ENCODE measurements at places on chromosomes 4 and X.
A peak's percentile ranks its signal among the peaks of the same experiment; 100 is the strongest.

DNA sequence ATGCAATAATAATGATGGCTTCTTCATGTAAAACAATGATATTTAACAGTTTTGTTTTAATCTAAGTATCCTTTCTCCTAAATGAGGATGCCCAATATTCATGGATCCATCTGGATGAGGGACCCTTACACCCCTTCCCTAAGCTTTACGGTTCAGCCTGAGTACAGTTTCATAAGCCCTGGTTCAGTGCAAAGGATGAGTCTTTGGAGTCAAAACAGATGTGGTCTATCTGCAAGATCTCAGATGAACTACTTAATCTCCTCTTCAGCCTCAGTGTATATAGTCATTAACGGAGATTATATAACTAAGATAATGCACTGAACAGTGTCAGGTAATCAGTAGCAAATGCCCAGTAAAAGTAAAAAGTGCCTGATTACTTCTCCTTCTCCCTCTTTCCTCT is 22.1 kb downstream of the ANXA5 start:
- DNase-seq: no peak

DNA sequence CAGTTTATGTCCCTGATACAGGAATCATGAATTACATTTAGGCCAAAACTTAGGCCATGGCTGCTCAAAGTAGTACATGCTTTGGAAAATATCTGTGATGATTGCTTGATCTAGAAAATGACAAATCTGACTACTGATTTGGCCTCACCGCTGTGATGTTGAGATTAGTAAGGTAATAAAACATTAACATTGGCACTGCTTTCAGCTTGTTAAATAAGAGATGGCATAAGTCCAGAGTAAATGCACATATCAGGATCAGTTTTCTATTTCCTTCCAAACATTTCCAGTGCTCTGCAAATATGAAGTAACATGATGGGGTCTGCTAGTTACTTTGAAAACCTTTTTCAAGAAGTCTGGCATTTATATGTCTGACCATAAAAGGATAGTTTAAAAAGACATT is 687.3 kb upstream of the ACTRT1 start:
- DNase-seq: no peak

GRCh38 chr4:105558277-105558676 is 5.9 kb downstream of the ARHGEF38 start:
- DNase-seq: no peak

DNA sequence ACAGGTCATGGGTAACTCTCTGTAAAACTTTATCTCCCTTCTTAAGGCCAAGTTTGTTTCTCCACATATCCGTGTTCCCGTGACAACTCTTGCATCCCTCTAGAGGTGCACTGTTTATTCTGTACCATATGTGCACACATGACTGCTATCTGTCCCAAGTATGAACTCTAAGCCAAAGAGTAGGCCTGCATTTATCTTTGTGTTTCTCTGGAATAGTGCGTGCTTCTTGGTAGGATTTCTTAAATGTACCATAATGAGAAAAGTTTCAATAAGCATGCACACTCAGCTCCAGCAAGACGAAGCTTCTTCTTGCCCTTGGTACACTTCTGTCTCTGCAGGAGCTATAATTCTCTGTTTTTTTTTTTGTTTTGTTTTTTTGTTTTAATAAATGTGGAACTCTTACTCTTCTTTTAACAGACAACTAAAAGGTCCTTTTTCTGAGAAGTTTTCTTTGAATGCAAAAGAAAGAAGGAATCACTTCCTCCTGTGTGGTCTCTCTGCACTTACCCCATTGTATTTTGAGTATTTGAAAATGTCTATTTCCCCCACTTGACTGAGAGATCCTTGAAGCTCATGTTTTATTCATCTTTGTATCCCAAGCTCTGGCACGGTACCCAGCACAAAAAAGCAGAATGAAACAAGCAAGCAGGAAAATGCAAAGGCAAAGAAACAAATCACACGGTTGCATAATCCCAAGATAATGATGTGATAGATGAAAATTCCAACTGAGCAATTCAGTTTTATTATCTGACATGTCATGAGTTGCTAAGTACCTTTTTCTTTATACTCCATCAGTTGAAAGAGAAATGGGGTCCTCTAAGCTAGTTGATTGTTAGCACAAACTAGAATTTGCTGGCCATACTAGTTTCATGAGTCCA is 521.9 kb upstream of the BOD1L1 start:
- DNase-seq: no peak

DNA sequence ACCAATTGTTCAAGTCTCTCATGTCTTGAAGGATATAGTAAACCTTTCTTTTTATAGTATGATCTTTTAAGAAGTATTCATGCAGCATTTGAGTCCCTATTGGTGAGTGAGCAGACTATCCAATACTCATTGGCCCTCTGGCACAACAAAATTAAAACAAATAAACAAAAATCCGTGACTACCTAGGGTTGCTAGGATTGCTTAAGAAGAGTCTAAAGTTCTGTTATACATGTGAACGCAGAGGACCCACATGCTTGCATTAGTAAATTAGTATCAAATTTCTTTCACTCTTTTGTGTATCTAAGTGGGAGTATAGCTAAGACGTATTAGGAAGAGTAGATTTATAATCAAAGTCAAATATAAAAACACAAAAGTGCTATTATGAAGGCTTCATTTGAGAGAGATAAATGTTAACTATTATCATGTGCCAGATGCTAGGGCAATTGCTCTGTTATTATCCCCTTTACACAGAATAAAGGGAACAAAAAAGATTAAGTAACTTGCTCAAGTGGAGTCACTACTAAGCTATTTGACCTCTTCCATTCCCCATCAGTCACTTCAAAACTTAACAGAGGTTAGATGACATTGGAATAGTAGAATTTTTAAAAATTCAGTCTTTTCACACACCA is 29.2 kb upstream of the LARP1B start:
- DNase-seq: no peak

DNA sequence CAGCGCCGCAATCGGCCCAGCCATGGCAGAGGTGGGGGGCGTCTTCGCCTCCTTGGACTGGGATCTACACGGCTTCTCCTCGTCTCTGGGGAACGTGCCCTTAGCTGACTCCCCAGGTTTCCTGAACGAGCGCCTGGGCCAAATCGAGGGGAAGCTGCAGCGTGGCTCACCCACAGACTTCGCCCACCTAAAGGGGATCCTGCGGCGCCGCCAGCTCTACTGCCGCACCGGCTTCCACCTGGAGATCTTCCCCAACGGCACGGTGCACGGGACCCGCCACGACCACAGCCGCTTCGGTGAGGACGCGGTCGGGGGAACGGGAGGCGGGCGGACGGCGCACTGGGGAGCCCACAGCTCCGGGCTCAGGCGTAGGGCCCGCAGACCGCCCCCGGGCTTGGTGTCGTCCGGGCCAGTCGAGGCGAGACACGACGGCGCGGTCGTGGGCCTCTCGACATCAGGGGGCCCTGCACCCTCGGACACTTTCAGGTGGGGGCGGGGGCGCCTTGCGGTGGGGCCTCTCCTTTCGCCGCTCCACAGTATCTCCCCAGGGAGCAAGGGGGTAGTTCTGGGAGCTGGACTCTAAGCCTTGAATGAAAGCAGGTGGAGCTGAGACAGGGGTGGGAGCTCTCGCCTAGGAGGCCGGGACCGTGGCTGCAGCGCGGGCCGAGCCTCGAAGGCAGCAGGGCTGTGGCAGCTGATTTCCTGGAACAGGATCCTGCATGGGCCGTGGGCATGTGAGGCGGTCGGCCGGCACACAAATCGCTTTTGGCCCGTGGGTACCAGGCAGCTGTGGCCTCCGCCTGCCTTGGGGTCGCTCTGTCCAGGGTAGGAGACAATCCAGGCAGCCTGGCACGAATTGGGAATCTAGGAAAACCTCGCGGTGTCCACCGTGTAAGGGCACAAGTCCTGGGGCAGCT is 722 bp downstream of the FGF16 start:
- DNase-seq: no peak

DNA sequence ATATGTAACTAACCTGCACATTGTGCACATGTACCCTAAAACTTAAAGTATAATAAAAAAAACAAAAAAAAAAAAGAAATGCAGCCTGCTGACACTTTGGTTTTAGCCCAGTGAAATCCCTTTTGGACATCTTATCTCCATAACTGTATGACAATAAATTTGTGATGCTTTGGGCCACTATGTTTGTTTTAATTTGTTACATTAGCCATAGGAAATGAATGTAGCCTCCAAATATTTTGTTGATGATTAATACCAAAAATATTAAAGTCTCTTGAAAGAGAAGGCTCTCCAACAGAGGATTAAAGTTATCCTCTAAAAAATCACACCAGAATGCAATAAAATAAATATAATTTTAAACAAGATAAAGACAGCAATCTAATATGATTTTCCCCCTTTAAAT is 852.7 kb upstream of the SLIT2 start:
- no peak for DNase-seq

DNA sequence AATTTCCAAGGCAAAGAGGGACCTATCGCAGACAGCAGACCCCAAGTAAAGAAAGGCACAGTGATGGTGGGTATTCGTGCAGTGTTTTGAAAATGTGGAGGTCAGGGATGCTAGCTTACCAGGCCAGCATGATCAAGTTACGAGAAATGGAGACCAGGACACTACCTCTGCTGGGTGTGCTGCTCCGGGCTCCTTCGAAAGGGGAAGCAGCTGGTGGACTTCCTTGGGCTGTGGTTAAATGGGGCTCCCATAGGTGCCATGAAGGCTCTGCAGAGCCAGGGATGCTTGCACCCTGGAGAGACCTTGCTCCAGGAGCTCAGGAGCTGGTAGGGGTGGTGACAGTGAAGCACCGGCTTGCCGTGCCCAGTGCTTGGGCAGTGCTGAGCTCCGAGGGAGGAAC is 68.8 kb downstream of the TBL1X start:
- DNase-seq: no peak

DNA sequence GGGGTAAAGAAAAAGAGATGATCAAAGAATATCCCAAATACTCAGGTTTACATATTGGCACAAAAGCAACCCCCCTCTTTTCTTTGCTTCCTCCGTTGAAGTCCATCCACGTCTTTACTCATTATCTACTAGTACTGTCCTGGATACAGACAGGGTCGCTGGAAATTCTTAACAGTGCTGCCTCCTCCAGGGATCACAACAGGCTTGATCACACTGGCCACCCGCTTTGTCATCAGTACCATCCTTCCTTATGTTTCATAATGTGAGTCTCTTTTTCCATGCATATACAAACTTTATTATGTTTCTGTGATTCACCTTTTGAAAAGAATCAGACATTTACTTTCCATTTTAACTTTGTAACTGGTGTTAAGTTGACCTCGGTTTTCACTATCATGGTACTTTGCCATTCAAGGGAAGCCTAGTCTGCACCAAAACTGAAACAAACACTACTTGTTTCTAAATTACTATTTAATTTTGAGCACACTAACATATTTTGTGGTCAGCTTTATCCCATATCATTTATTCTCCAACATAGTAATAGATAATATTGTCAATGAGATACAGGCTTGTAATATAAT is 387.5 kb upstream of the PPP1R2C start:
- DNase-seq: no peak

- no peak for DNase-seq
Measured at GRCh38 chrX:25026576-25026975, 10.8 kb upstream of the ARX start.

DNA sequence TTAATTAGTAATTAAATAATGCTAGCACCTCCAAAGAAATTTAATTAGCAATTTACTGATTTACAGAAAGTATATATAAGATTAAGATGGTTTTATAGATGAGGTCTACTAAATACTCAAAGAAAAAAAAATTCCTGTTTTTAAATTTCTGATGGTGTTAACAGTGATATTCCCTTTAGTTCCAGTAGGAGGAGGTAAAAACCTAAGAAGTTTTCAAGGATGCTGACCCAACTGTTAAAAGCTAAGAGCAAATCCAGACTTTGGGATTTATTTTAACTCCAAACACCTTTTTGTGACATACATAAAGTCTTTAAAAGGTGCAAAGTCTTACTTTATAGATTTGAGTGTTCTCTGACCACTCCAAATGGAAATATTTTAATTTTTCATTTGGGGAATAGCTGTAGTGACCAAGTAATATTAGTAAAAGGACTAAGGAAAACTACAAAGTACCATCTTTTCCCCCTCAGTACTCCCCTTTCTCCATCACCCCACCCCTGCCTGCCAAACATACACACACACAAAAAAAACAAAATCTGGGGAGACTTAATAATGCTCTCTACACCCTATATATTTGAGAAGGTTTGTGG is 34.2 kb upstream of the CSN1S1 start:
- no peak for DNase-seq

DNA sequence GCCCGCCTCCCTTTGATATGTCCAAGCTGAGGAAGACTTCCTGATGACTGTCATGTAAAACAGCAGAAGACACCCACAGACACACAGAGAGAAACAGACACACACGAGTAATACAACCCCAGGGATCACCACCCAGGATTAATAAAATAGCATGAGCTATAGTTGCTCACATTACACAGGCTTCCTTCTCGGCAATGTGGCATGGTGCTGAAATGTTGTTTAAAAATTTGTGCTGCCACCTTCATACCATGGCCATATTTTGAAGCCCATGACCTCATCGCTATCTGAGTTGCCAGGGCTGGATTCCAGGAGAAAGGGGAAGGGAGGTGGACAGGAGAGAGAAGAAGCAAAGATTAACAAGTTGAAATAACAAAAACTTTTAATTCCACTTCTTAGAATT is 111.7 kb downstream of the SYNPO2 start:
- DNase-seq: no peak

- DNase-seq: peak; percentile 20
Measured at GRCh38 chr4:85005865-85006377, 39.4 kb upstream of the WDFY3 start.

GRCh38 chrX:74925225-74926088 is at the start of gene NEXMIF:
Gene NEXMIF (minus strand): TSS chrX:74925452.
- no peak for DNase-seq

DNA sequence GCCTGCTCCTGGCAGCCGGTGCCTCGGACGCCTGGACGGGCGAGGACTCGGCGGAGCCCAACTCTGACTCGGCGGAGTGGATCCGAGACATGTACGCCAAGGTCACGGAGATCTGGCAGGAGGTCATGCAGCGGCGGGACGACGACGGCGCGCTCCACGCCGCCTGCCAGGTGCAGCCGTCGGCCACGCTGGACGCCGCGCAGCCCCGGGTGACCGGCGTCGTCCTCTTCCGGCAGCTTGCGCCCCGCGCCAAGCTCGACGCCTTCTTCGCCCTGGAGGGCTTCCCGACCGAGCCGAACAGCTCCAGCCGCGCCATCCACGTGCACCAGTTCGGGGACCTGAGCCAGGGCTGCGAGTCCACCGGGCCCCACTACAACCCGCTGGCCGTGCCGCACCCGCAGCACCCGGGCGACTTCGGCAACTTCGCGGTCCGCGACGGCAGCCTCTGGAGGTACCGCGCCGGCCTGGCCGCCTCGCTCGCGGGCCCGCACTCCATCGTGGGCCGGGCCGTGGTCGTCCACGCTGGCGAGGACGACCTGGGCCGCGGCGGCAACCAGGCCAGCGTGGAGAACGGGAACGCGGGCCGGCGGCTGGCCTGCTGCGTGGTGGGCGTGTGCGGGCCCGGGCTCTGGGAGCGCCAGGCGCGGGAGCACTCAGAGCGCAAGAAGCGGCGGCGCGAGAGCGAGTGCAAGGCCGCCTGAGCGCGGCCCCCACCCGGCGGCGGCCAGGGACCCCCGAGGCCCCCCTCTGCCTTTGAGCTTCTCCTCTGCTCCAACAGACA is 4.4 kb downstream of the SOD3 start:
- DNase-seq: no peak

GRCh38 chr4:107736924-107737448 is 17.0 kb upstream of the PAPSS1 start:
- peak; percentile 51 for DNase-seq

- no peak for DNase-seq
Measured at GRCh38 chr4:55808186-55808585, 11.4 kb upstream of the EXOC1L start.

- no peak for DNase-seq
Measured at GRCh38 chr4:26899991-26900390, 39.4 kb downstream of the STIM2 start.
